Activated B cell treated with CpG ODN at 0.5 μM for 24 hours (primary cell): ENCODE measurements at places on chromosomes 12 and 14.

DNA sequence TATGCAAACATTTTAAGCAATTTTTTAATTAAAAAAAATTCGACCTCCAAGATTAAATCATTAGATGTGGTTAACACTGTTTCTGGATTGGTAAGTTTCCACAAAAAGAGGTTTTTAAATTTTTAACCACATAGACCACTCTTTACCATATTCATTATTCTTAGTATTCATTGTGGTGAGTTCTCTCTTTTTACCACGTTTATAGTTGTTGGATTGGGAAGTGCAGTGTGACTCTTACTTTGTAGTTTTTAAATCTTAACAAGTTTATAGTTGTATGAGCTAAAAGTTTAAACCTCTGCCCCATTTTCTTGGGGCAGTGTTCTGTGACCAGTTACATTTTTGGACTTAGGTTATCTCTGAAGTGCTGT is 8.6 kb downstream of the ATP2A2 start:
- DNase-seq, result no peak

DNA sequence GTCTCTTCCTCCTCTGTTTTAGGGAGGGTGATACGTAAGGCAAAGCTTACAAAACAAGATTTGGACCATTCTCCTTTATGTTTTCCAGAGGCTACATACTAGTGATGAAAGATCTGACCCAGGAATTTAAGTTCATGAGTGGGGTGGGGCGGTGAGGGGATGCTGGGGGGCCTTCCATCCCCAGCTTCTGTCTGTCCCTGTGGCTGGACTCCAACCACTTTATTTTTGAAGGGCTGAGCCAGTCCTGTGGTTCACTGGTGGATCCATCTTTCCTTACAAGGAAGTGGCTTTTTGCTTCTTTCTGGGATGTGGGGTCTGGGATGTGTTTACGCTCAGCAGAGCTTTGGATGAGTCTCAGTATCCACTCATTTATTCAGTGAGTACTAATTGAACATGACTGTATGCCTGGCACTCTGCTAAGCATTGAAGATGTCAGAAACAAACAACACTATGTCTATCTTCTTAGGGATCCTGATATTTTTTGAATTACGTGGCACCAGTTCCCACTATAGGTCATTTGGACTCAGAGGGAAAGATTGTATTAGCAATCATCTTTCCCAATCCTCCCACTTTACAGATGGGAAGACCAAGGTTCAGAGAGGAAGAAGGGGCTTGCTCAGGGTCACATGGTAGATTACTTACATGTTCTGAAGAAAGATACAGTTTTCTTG is 291.8 kb upstream of the TBX3 start:
- no peak for DNase-seq

- DNase-seq, result no peak
Measured at GRCh38 chr14:36346052-36346451, 25.6 kb upstream of the MBIP start.

DNA sequence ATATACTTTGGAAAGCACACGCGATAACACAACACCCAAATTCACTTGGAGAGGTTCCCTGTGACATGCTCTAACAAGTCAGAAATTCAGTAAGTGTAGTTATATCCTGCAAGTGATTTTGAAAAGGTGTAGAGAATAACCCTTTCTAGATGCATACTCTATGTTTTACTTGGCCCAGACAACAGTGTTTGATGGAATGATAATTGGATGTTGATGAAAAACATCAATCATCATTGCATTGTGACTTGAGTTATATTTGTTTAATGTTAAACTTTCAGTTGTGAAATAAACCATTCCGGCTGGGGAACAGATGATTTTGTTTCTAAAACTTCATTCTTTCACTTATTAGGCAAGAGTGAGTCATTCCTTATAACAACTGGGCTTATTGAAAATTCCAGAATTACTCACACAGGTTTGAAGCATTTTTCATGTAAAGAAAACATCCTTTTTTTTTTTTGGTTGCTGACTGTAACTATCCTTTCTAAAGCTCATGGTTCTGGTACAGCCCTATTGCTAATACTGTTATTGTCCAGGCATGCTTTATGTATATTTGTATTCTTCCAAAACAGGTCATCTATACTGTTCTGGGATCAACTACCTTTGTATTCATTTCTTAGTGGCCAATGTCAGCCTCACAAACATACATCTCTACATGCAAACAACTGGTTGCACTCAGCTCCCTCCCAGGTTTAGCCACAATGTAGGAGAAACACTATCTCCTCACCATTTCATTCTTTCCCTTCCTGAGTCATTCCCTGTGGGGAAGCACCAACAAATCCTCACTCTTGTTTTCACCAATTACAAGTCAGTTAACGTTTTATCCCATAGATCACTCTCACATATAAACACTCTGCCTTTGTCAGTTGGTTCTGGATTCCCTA is 121.2 kb upstream of the LRIG3 start:
- no peak for DNase-seq

- DNase-seq, result no peak
Measured at GRCh38 chr12:46569826-46570439, 197.4 kb upstream of the SLC38A2 start.
